ENCODE measurements at places on chromosomes 13 and 19.

- no peak for DNase-seq
Observed at GRCh38 chr13:98657506-98658085, 80.7 kb upstream of the STK24 start.

DNA sequence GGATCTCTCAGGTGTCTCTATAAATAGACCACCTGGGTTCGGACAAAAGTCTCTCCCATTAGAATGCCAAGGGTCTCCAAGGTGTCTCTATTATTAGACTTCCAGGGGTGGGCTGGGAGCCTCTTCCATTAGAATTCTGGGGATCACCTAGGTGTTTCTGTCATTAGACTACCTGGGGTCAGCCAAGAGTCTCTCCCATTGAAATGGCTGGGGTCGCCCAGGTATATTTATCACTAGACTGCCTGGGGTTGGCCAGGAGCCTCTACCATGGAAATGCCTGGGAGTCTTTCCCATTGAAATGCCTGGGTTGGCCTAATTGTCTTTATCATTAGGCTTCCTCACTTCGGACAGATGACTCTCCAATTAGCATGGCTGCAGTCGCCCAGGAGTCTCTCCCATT lies 1565.5 kb downstream of the UQCRFS1 start:
- no peak for DNase-seq

- peak; percentile 49 for DNase-seq
Observed at GRCh38 chr19:52453324-52454094, at the start of gene ZNF578. ZNF578 (plus strand) TSS chr19:52453553; CDS start chr19:52501846, 48,293 bp downstream.

DNA sequence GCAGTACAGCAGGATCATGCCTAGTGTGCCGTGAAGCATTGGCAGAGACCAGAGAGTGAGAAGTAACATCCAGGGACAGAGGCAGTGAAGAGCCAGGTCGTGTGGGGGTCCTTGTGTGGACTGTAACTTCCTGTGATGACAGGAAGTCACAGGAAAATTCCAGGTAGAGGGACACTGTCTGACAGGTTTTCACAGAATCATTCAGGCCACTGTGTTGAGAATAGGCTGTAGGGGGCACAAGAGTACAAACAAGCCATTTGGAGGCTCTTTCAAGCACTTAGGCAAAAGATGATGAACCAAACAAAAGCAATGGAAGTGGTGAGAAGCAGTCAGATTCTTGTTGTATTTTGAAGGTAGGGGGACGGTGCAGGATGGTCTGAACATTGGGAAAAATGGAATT lies 46.4 kb downstream of the N4BP2L1 start:
- no peak for DNase-seq

GRCh38 chr19:50716178-50717025 lies 3.2 kb downstream of the SHANK1 start:
- no peak for DNase-seq

- DNase-seq: no peak
Observed at GRCh38 chr19:31312009-31312676, 37.1 kb downstream of the TSHZ3 start.

DNA sequence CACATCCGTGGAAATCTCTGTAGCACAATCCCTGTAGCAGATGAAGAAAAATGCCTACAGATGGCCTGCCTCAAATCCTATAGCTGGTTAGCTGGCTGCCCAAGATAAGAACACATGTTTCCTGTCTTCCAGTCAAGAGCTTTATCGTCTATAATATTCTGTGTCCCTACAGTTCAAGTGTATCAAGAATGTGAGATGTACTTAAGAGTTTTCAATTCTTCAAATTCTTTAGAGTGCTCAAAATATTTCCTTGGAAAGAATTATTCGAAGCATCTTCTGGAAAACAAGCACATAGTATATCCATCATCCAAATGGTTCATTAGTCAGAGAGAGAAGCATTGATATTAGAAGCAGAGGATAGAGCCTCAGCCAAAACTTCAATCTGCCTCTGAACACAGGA lies 239.8 kb downstream of the COG6 start:
- DNase-seq: no peak

- DNase-seq: no peak
Observed at GRCh38 chr13:82480415-82480814, 1401.9 kb downstream of the SLITRK1 start.

- no peak for DNase-seq
Observed at GRCh38 chr19:10575011-10575716, 6.4 kb upstream of the CDKN2D start.

DNA sequence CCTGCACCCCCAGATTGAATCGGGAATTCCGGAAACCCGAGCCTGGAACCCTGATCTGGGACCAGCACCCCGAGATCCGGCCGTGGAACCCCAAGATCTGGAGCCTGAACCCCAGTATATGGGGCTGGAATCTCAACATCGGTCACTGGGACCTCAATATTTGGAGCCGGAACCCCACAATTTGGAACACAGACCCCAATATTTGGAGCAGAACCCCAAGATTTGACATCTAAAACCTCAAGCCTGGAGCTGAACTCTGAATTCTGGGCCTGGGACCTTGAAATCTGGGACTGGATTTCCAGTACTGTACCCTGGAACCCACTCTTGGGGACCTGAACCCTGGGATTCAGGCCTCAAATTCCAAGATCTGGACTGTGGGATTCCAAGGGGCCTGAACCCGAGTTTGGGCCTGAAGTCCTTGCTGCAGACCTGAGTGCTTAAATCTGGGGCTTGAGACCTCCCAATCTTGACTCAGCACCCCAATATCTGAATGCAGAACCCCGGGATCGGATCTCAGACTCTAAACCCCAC lies 629 bp downstream of the LRFN3 start:
- DNase-seq: no peak

- DNase-seq: no peak
Observed at GRCh38 chr19:39710333-39710890, 6.1 kb downstream of the LGALS14 start.

GRCh38 chr19:10634430-10634829 lies 9.1 kb downstream of the SLC44A2 start:
- DNase-seq: no peak

DNA sequence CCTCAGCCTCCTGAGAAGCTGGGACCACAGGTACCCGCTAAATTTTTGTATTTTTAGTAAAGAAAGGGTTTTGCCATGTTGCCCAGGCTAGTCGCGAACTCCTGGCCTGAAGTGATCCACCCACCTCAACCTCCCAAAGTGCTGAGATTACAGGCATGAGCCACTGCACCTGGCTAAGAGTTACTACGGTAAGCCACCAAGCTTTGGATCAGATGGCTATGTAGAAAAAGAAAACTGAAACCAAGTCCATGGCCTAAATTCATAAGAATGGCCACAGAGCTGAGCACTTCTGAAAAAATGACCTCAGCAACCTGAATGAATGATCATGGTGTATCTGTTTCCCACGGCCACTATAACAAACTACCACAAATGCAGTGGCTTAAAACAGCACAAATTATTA lies 9.4 kb downstream of the OPA3 start:
- DNase-seq: no peak

DNA sequence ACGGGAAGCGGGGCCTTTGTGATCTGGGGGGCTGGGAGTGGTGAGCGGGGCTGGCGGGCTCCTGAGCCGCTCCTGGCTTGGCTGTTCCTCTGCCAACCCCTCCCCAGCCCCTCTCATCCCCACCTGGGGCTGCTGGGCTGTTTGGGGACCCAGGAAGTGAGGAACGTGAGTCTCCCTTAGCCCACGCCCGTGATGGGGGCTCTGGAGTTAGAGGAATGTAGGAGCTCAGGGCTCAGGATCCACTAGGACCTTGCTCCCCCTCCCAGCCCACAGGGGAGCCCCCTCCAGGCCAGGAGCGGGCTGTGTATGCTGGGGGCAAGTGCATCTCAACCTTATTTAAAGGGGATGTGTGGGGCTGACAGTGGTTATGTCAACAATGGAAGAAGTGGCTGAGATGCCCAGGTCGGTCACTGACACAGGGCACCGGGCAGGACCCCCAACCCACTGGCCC lies 134.1 kb downstream of the URI1 start:
- no peak for DNase-seq

GRCh38 chr13:30022796-30023195 lies 172.4 kb upstream of the UBL3 start:
- no peak for DNase-seq

- DNase-seq: peak; percentile 70
Observed at GRCh38 chr19:10104665-10105508, 1.3 kb upstream of the PPAN start.

- no peak for DNase-seq
Observed at GRCh38 chr19:16139752-16140151, 3.7 kb upstream of the HSH2D start.

- DNase-seq: no peak
Observed at GRCh38 chr19:11551603-11552235, 7.3 kb downstream of the ELOF1 start.

DNA sequence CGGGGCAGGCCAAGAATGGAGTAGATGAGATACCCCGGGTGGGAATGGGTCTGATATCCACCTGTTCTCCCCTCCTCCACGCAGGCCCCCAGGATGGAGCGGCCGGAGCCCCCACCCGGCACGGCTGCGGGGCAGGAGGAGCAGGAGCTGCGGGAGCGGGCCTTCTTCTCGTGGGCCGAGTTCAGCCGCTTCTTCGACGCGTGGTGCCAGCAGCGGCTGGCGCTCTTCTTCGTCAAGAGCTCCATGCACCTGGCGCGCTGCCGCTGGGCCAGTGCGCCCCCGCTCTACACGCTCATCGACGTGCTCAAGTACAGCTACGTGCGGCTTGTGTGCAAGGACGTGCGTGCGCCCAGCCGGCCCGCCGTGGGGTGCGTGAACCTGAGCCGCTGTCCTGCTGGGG lies 1.2 kb downstream of the ZSWIM9 start:
- DNase-seq: no peak

DNA sequence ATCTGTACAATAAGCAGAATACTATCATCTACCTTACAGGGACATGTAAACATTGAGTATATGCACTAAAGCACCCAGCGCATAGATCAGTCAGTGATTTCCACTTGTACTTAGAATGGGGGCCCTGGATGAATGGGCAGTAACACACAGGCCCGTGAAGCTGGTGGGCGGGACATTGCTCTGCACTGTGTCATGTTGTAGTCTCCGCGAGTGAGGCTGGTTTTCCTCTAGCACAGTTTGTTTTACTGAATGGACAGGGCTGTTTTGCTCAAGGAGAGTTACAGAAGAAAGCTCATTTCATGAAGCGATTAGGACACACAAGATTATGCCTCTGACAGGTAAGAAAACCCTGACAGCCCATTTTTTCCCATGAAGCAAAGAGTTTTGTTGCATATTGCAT lies 86.4 kb upstream of the SOX21 start:
- no peak for DNase-seq

DNA sequence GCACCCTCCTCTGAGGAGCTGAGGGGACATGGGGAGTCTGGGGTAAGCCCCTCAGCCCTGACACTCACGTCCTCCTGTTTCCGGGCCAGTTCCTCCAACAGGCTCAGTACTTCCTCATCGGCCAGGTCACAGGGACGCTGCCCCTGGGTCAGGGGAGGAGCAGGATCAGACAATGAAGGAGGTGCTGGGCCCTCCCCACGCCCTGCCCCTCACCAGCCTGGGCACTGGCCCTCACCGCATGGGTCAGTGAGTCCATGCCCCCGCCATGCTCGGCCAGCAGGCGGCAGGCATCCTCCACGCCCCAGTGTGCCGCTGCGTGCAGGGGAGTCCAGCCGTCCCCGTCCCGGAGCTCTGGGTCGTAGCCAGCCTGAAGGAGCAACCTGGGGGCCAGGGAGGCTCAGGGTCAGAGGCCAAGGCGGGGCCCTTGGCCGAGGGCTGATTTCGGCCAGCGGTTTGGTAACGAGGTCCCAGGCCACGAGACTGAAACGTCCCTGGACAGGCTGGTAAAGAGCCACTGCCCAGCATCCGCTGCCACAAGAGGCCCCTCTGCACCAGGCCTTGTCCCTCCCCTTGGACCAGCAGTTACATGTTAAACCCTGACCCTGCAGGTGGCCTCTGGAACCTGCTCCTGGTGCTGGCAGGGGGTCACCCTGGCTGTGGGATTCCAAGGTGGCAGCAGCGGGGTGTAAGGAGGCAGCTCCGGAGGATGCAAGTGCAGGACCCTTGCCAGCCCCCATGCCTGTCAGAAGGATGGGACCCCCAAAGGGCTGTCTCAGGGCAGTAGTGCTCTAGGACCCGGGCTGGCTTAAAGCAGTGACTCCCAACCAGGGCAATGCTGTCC lies 18.5 kb downstream of the PPP1R12C start:
- no peak for DNase-seq

GRCh38 chr19:47676811-47677210 lies 36.4 kb upstream of the EHD2 start:
- no peak for DNase-seq

- no peak for DNase-seq
Observed at GRCh38 chr13:104011505-104012241, 945.5 kb upstream of the SLC10A2 start.

GRCh38 chr19:48965806-48966540 lies 864 bp downstream of the FTL start:
- peak; percentile 81 for DNase-seq

GRCh38 chr19:35533822-35534392 lies 651 bp downstream of the GAPDHS start:
- DNase-seq: no peak

DNA sequence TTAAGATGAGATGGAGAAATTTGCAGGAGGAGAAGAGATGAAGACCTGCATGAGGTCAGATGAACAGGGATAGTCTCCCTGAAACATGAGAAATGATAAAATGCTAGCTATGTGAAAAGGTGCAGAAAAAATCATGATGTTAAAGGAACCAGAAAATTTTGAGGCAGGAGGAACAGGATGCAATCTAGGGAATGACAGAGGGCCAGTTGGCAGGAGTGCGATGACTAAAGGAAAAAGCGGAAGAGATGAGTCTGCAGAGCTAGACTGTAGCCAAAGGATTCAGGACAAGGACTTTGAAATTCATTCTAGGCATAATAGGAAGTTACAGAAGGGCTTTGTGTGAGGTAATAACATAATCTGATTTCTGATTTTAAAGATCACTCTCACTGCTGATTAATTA lies 77.9 kb downstream of the TRPC4 start:
- DNase-seq: no peak

Data from stimulated activated CD8-positive, alpha-beta memory T cell treated with anti-CD3 and anti-CD28 coated beads, Interleukin-12 subunit alpha, Interleukin-12 subunit beta, amount 100 ng/mL, for 4 hours (primary cell).